ENCODE measurements at places on chromosomes 7 and 10.

GRCh38 chr7:112205343-112206237 lies 609 bp downstream of the DOCK4 start:
- peak; percentile 29 for DNase-seq

GRCh38 chr10:77493239-77493806 lies 144.3 kb downstream of the KCNMA1 start:
- DNase-seq = no peak

- no peak for DNase-seq
Observed at GRCh38 chr10:86286236-86287109, 80.1 kb downstream of the GRID1 start.

DNA sequence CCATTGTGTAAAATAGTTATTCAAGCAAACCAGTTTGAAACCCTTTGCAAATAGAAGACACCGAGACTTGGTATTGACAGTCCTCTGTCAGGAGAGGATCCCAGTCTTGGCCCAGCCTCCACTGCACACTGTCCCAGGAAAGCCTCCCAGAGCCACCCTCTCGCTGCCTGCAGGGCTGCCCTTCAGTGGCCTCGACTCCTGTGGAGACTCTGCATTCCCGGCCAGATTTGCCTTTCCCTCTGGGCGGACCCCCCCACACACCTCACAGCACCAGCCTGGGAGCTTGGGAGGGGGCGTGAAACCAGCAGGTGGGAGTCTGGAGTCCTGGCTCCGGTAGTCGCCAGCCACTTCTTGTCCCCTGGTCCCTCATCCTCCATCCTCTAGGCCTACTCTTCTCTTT lies 48.7 kb downstream of the GRK5 start:
- DNase-seq = no peak

- no peak for DNase-seq
Observed at GRCh38 chr7:2880874-2881533, 36.9 kb upstream of the GNA12 start.

DNA sequence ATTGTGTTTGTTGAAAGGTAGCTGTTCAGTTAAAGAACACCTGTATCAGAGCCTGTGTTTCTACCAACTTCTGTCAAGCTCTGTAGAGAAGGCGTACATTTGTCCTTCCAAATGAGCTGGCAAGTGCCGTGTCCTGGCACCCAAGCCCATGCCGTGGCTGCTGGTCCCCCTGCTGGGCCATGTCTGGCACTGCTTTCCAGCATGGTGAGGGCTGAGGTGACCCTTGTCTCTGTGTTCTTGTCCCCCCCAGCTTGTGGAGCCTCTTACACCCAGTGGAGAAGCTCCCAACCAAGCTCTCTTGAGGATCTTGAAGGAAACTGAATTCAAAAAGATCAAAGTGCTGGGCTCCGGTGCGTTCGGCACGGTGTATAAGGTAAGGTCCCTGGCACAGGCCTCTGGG lies 154.9 kb downstream of the EGFR start:
- DNase-seq = no peak

- DNase-seq = no peak
Observed at GRCh38 chr7:115754226-115754625, 276.3 kb downstream of the TFEC start.

DNA sequence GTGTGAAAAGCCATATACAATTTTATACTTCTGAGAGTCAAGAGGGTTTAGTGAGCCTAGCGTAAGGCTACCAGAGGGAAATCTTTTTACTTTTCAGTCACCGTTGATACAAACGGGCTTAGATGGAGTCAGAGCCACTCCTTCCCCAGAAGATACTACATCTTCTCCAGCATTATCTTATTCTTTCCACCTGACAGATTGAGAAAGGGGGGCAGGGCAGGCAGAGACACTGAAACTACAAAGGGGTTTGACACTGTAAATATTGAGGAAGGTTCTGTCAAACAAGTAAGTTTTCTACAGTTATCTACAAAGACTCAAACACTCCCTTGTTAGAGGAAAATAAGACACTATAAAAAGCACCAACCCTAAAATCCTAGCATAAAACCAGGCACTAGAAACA lies 100.0 kb downstream of the RELN start:
- DNase-seq = no peak

- DNase-seq = no peak
Observed at GRCh38 chr10:58625070-58625469, 112.4 kb downstream of the BICC1 start.

DNA sequence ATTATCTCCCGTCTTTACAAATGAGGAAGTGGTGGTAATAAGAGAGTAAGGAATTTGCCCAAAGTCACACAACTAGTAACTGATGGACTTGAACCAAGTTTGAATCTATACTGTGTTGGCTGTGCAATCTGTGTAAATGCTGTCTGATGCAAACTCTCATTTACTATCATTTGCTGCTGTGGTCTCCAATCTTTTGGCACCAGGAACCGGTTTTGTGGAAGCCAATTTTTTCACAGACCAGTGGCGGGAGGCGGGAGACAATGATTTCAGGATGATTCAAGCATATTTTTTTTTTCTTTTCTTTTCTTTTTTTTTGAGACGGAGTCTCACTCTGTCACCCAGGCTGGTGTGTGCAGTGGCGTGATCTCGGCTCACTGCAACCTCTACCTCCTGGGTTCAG lies 450.0 kb upstream of the FZD8 start:
- no peak for DNase-seq

DNA sequence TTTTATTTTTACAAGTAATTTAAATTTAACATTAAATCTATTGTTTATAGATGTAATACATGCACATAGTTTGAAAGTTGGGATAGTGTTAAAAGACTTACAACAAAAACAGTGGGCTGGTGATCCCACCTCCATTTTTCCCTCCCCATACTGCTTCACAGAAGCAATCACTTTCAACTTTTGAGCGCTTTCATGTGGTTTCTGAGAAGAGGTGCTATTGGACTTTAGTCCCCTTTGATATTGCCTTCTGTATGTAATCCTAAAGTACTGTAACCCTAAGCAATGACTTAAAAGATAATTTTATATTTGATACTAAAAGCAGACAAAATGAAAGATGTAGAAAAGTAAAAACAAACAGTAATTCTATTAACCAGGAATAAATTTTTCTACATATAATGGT lies 88.1 kb upstream of the FAM171A1 start:
- DNase-seq = no peak

GRCh38 chr7:43112459-43112940 lies at the start of gene HECW1:
Gene HECW1 (plus strand): TSS chr7:43112647. CDS start chr7:43243906, 131,259 bp downstream.
- DNase-seq = no peak

- no peak for DNase-seq
Observed at GRCh38 chr7:672891-673290, 53.6 kb upstream of the DNAAF5 start.

GRCh38 chr10:48498940-48499510 lies 105.8 kb downstream of the ARHGAP22 start:
- no peak for DNase-seq

- DNase-seq = no peak
Observed at GRCh38 chr7:79332091-79332490, 121.4 kb downstream of the MAGI2 start.

- DNase-seq = no peak
Observed at GRCh38 chr10:31745612-31746376, 182.8 kb downstream of the ARHGAP12 start.

All from CD4-positive, alpha-beta memory T cell (primary cell).